ENCODE measurements at places on chromosomes 12 and 14.

DNA sequence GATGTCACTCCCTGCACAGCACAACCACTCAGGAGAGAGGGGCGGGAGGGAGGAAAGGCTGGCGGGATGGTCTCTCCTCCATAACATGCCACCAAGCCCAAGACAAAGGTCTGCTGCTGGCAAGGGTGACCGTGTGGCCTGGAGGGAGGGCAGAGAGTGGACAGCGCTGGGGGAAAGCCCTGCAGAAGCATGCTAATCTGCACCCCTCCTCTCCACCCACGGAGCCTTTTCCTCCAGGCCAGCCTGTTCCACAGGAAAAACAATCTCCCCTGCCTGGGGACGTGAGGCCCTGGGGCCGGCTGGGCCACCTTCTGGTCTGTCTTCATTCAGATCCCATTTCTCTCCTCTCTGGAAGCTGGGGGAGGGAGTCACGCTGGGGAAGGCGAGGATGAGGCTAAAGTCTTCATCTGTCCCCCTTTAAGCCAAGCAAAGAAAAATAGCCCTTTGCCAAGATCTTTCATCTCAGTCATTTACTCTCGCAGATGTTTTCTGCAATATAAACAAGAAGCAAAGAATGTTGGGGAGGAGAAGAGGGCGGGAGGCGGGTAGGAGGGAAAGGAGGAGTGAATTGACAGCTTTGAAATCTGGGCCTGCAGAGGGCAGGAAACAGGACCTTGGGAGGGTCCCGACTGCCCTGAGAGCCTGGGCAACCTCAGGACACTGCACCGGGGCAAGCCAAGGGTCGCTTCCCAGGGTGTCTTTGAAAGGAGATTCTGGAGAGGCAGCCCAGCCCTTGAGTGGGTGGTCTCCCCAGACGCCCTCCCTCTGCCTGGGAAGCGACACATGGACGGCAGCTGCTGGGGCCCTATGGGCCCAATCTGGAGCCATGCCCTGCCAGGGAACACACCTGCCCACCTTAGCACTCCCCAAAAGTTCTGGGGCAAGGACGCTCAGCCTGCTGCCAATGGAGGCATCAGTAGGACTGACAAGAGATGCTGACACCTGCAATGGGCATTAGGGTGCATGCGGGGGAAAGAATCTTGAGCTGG is 133.6 kb downstream of the ZFP36L1 start:
- H3K4me1 ChIP-seq, result no peaks in the 10 kb centered on the region
- no peak for DNase-seq
- no peak overlapping the region for H3K4me3 ChIP-seq

GRCh38 chr14:103862393-103862782 is 15.0 kb upstream of the PPP1R13B start:
- H3K36me3 ChIP-seq, result no peaks in the 10 kb centered on the region
- no peak overlapping the region for H3K27ac ChIP-seq
- DNase-seq, result no peak
- no peaks in the 10 kb centered on the region for H3K4me1 ChIP-seq
- no peak overlapping the region for H3K4me3 ChIP-seq

- H3K4me1 ChIP-seq, result no peaks in the 10 kb centered on the region
- H3K27me3 ChIP-seq, result no peaks in the 10 kb centered on the region
- no peak overlapping the region for H3K27ac ChIP-seq
- no peak for DNase-seq
- no peaks in the 10 kb centered on the region for H3K36me3 ChIP-seq
Observed at GRCh38 chr12:1927051-1927680, 8.7 kb upstream of the CACNA2D4 start.

DNA sequence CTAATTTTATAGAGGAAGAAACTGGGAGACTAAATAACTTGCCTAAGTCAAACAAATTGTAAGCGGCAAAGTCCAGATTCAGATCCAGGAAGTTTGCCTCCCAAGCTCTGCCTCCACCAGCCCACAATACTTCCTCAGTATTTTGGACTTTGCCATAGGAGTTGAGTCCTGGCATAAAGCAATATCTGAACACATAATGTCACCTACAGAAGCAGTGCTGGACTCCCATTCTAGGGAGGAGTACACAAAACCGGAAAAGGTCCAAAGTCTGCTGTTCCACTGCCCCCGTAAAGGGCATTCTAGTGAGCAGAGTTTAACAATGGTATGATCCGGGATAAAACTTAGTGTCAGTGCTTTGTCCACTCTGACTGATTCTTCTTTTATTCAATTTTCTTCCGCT is 340.5 kb downstream of the FUT8 start:
- DNase-seq, result no peak
- no peaks in the 10 kb centered on the region for H3K4me1 ChIP-seq
- no peaks in the 10 kb centered on the region for H3K27me3 ChIP-seq
